ENCODE measurements at places on chromosomes 13 and 19.

GRCh38 chr13:85812282-85812681 lies 13.1 kb upstream of the SLITRK6 start:
- no peak for DNase-seq

- DNase-seq, result no peak
Measured at GRCh38 chr19:50509366-50509765, 1.6 kb downstream of the JOSD2 start.

DNA sequence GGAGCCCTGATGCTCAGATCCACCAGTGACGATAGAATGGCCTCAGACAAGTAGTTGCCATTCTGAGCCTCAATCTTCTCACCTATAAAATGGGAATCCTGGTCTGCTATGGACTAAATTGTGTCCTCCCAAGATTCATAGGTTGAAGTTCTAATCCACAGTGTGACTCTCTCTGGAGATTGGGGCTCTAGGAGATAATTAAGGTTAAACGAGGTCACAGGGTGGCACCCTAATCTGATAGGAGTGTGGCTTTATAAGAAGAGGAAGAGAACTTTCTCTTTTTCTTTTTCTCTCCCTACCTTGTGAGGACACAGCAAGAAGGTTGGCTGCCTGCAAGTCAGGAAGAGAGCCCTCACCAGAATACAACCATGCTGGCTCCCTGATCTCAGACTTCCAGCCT lies 214.1 kb downstream of the KATNAL1 start:
- DNase-seq, result no peak

- DNase-seq, result no peak
Measured at GRCh38 chr19:2254064-2254872, 1.9 kb downstream of the JSRP1 start.

DNA sequence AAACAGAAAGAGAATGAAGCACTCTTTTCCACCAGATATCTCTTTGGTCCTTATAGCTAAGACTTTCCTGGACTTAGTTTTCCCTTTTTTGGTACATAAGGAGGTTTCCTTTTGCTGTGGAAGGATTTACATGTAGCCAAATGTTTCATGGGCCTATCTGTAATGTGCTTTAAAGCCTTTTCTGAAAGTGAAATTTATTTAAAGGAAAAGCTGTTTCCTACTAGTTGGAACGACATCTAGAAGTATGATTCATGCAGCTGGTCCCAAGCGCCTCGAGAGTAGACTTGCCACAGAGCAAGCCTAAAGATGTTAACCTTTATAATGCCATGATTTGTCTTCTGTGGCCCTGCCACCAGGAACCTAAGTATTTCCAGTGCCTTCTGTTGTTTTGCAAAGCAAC lies 390.3 kb downstream of the DLEU7 start:
- no peak for DNase-seq

- no peak for DNase-seq
Measured at GRCh38 chr19:38213911-38214625, 10.0 kb downstream of the DPF1 start.

- no peak for DNase-seq
Measured at GRCh38 chr13:43728421-43728820, 58.4 kb downstream of the ENOX1 start.

- no peak for DNase-seq
Measured at GRCh38 chr19:3899531-3900294, 19.2 kb downstream of the ATCAY start.

- DNase-seq, result no peak
Measured at GRCh38 chr13:100987948-100988347, 313.4 kb upstream of the TMTC4 start.

Data from COR-L47 (cell line).